ENCODE measurements at places on chromosomes 2 and 18. TPM values are rescaled to one million over a fixed set of nuclear protein-coding genes. Genes with fewer than 3 reads are reported as not detected.
A peak's percentile ranks its signal among the peaks of the same experiment; 100 is the strongest.

DNA sequence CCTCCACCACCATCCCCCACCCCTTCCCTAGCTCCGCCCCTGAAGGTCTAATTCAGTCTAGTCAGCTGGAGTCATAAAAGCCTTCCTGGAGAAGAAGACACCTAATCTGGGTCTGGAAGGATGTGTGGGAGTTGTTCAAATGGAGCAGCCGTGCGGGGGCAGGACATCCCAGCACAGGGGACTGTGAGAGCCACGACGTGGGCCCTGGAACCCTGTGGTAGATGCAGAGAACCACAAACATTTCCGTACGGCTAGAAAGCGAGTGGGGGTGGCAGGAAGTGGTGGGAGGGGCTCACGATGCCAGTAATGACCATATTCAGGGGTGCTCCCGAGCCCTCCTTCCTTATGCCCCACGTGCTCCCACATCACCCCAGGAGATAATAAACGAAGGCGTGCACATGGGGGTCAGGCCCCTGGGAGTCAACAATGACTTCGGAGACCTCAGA lies 20.9 kb upstream of the COL6A3 start:
- peaks cover 15% of the 10 kb centered on the region for H3K27me3 ChIP-seq
- peak; percentile 52 for DNase-seq
- H3K36me3 ChIP-seq: no peaks in the 10 kb centered on the region
- peaks cover 29% of the 10 kb centered on the region for H3K4me1 ChIP-seq
- no peak overlapping the region for H3K4me3 ChIP-seq
- peak overlapping the region; percentile 74 for H3K27ac ChIP-seq

DNA sequence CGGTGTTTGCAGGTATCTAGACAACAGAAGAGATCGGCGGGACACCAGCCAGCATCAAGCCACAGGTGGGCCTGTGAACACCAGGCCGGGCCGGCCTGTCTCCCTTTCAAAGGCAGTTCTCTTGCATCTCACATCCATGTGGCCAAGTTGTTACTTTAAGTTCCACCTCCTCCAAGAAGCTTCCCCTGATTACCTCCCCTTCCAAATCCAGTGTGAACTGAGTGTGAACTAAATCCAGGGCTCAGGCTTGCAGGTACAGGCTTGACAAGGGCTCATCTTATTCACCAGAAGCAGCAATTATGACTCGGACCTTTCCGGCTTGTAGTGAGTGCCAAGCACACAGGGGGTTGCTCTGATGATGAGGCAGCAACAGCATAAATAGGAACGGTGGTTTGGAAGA lies 3.9 kb downstream of the CRACDL start:
- no peaks in the 10 kb centered on the region for H3K36me3 ChIP-seq
- H3K27me3 ChIP-seq: peaks cover 19% of the 10 kb centered on the region
- no peak for DNase-seq
- peaks cover 20% of the 10 kb centered on the region for H3K4me1 ChIP-seq

GRCh38 chr2:211070547-211070946 lies 514.1 kb downstream of the CPS1 start:
- no peaks in the 10 kb centered on the region for H3K36me3 ChIP-seq
- no peaks in the 10 kb centered on the region for H3K27me3 ChIP-seq
- H3K27ac ChIP-seq: no peak overlapping the region
- no peaks in the 10 kb centered on the region for H3K4me1 ChIP-seq
- DNase-seq: no peak

DNA sequence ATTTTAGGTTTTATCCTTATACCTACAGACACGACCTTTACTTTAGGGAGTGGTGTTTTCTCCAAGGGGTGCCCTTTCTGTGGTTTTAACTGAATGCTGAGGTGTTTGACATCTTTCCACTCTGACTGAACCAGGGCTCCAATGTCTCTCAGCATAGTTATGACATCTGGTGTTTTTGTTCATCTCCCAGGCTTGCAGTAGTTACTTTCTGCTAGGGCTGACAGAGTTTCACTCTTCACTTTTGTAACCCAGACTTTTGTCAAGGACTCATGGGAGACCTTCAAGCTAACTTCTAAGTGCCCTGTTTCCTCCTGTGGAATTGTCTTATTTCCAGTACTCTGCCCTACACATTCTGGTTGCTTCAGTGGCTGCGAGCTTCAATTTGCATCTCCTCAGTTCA lies 103.1 kb downstream of the CCDC85A start:
- DNase-seq: no peak
- H3K27ac ChIP-seq: no peak overlapping the region
- H3K36me3 ChIP-seq: no peaks in the 10 kb centered on the region
- no peak overlapping the region for H3K4me3 ChIP-seq

DNA sequence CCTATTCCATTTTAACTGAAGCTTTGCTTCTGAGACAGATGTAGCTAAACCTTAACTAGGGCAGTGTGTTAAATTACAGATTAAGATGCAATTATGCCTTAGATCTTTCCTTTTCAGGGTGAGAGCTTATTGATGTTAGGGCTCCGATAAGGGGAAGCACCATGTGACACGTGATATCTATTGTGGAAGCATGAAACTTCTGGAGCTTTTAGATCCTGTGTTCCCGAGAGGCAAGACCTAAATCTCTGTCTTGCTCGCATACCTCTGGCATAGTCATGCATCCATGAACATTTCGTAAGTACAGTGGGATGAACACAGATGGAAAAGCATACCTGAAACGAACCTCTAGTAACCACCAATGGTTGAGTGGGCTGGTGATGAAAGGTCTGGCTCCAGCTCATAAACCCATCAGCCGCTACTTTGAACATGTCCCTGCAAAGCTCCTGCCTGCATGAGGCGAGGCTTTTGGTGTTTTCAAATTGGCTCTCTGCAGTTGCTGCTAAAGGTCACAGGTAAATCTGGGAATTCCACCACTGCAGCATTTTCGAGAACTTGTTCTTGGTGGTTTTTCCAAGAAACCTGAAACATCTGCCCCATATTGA lies 3.7 kb upstream of the NRP2 start:
- no peak overlapping the region for H3K27ac ChIP-seq
- no peaks in the 10 kb centered on the region for H3K27me3 ChIP-seq
- no peaks in the 10 kb centered on the region for H3K36me3 ChIP-seq
- no peak overlapping the region for H3K4me3 ChIP-seq

The HMSD gene
- not detected for total RNA-seq

DNA sequence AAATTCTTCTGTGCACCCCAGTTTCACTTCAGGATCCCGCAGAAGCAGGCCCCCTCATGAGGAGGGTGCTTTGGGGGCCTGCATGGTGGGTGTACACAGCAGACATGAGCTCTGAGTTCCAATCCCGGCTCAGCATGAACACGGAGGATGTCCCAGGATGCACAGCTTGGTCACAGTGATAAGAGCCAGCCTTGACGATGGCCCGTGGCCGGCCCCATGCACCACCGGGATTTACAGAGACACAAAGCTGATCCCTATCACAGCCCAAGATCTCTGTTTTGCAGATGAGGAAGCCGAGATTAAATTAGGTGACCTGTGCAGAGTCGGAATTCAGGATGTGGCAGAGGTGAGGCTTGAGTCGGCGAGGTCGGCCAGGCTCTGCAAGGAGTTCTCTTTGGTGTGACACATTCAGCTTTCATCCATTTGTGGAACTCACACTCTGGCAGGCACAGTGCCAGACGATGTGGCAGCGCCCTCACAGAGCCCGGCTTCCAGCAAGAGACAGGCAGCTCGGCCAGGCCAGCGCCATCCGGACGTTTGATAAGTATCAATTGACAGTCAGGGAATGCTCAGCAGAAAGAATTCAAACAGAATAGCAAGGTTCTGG lies 456.3 kb upstream of the MYT1L start:
- no peak overlapping the region for H3K27ac ChIP-seq
- peaks cover 8% of the 10 kb centered on the region for H3K27me3 ChIP-seq
- peak; percentile 35 for DNase-seq

All from suprapubic skin (tissue), 4 donors.